ENCODE measurements at places on chromosomes 16 and 17.

DNA sequence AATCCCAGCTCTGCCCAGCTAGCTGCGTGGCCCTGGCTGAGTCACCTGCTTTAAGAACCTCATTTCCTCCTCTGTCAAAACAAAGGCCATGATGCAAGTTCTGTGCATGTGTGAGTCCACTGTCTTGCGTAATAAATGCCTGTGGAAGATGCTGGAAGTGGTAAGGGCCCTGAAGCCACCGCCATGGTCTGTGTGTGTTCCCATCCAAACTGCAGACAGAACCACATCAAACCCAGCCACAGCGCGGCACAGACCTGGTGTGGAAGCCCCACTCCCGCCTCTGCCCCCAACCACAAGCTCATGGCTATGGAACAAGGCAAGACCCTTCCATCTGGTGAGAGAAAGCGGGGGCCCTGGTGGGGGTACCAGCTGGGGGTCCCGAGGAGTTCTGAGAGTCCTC lies 26.0 kb downstream of the NECAB2 start:
- DNase-seq, result peak; percentile 74

DNA sequence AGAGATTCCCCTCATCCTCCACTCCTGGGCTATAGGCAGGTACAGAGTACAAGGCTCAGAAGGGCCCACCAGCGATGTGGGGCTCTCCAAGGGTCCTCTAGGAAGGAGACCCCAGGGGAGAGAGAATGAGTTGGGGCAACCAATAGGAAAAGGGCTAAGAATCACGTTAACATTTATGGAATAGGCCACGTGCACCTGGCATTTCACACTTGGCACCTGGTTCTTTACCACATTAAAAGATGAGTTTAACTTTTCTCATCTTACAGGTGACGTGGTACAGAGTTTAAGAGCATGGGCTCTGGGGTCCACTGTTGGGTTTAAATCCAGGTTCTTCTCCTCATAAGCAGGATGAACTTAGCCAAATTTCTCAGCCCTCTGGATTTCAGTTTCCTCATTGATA lies 243.1 kb downstream of the CCDC182 start:
- DNase-seq, result no peak

DNA sequence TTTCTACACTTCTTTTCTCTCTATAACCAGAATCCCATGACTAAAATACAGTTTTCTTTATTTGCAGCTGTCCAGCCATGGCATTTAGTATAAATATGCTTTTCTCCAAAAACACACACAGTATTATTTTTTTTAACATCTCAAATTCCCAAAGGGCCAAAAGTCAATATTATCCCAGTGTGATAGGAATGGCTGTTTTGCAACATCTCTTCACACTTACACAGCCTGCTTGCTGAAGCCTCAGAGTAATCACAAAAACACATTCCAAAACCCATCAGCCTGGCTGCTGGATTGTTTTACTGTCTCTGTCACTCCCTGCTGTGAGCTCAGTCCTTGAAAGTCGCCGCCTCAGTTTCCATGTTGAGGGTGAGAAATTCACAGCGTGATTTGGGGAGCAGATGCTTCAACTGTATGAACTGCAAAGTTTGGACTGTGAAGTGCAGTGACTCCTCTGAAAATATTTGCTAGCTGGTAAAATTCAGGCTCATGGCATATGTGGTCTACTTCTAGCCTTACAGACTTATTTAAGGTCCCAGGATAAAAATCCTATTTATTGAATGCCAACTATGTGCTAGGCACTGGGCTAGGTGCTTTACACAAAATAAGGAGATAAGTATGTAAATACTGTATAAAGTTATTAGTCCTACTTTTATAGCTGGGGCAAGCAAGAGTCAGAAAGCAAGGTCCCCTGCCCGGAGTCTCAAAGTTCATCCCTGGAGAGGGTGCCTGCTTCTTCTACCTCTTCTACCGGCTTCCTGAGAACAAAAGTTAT lies 116.5 kb downstream of the SOCS1 start:
- DNase-seq, result peak; percentile 91

DNA sequence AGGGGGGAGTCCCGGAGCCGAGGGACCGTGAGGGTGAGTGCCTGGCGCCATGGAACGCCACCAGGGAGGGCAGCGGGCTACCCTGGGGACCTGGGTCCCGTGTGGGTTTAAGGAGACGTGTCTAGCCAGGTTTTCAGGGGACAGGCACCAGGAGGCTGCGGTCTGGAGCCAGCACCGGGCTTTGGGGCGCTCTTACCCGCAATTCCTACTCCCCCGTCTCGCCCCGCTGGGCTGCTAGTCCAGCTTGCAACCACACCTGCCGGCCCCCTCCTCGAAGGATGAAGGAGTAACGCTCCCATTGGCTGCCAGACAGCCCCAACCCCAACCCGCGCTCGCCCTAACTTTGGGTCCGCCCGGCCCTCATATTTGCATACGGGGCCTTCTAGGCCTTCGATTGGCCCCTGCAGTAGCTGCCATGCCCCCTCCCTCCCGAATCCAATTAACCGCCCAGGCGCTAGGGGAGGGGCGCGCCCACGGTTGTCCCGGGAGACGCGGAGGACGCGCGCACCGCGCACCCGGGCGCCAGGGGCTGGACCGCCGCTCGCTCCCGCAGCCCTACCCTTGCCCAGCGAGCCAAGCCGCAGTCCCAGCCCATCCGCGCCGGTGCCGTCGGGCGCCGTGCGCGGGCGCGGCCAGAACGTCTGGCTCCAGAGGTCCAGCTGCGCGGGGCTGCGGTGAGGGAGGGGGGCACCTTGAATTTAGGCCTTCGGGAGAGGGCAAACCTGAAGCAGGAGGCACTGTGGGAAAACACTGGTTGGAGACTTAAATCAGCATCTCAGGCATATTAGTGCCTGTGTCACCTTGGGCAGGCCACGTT lies at the start of gene TTLL6:
TTLL6 (minus strand) TSS at position 456 of the 817 bp plus-strand sequence; CDS start at position 299, 157 bp downstream.
- DNase-seq, result peak; percentile 69

DNA sequence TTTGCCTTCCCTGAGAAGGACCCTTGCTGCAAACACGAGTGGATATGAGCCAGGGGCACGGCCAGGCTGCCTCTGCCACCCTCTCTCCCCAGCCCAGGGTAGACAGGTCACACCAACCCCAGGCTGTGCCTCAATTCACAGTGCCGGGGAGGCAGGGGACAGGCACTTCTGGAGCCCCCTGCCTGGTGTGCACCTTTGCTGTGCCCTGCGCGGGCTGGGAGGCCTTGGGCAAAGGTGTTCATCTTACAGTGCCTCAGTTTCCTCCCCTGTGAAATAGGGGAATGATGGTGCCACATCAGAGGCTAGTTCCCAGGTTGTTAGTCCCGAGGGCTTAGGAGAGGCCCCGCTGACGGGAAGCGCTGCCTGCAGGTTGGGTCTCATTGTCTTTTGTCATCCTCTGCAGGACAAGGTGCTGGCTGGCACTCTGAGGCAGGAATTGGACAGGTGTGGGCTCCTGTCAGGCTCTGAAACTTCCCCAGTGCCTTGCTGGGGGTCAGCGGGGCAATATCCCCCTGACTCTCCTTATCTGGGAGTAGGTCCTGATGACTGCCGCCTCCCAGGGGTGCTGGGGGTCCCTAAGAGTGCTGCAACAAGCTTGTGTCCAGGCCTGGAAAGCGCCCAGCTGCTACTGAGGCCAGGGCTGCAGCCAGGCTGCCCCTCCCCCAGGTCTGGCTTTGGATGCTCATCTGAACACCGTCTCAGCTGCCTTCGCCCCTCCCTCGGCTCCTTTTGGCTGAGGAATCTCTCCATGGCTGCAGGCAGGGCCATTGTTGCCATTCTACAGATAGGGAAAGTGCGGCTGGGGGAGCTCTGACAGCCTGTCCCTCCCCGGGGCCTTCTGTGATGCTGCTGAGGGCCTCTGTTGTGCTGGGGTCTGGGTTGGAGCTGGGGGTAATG lies 3.1 kb downstream of the PRSS21 start:
- DNase-seq, result no peak

DNA sequence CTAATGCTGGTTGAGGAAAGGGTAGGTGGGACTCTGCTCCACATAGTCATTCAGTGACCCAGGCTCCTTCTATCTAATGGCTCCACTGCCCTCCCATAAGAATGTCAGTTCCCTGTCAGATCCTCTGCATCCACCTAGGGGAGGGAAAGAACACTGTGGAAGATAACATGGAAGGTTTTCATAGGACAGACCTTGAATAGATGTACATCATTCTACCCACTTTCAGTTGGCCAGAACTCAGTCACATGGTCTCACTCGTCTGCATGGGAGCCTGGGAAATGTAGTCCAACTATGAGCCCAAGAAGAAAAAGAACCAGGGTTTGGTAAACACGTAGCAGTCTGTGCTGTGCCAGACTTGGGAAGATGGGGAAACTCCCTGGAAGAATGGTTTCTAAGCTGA lies 27.1 kb upstream of the SCNN1B start:
- DNase-seq, result no peak

GRCh38 chr16:73998707-73999106 lies 297.9 kb upstream of the PSMD7 start:
- DNase-seq, result no peak

- DNase-seq, result no peak
These were observed 24.1 kb upstream of the CDH5 start for GRCh38 chr16:66342294-66342900.

DNA sequence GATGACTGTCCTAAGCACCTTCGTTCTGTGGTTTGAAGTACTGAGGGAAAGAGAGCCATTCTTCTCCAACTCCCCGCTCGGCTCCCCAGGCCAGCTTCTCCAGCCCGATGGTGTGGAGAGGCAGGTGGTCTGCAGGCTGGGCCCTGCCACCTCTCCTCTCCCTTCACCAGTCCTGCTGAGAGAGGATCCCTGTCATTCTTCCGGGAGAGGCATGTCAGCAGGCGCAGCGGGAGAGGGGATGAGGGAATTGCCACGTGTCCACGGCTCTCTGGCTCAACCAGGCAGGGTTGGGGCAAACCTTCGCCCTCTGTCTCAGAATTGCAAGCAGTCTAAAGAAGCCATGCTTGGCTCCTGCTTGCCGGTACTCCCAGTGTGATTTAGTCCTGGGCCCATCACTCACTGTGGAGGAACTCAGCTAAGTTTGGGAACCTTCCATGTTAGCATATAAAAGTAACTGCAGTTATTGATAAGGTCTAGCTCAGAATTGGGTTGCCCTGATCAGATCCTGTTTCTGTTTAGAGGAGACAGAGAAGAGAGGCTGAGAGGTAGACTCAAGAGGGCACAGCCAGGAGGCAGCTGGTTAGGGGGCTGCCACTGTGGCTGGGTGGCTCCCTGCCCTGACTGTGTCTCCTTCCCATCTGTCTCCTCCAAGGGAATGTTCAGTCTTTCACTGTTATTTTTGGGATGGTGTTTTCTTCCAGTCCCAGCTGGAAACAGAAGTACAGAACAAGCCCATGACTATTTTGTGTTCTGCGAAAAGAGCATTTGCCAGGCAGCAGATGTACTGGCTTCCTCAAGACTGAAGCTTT lies 17.4 kb downstream of the HS3ST3B1 start:
- peak; percentile 46 for DNase-seq
